Left hindlimb (tissue), 1 donor: ENCODE measurements at places on chromosomes 3 and 15.
A peak's percentile ranks its signal among the peaks of the same experiment; 100 is the strongest.

DNA sequence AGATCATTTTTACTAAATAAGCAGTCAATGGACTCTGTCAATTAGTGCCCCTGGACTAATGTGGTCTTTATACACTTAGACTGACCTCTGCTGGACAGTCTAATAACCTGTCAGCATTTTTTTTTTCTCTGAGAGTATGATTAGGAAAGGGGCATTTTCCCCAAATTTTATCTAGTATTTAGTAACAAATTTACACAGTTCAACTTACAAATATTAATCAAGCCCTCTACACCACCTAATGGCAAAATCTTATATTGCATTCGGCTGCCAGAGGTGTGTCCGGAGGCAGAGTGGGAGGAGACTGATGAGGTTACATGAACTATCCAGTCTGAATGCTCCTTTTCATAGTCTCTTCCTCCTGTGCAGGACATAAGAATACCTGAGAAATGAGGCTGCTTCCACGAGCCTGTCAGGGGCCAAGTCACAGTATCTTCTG is 36.0 kb upstream of the COLQ start:
- DNase-seq, result no peak

- DNase-seq, result peak; percentile 40
These were observed 645 bp upstream of the SLITRK3 start for GRCh38 chr3:165196577-165197480.

DNA sequence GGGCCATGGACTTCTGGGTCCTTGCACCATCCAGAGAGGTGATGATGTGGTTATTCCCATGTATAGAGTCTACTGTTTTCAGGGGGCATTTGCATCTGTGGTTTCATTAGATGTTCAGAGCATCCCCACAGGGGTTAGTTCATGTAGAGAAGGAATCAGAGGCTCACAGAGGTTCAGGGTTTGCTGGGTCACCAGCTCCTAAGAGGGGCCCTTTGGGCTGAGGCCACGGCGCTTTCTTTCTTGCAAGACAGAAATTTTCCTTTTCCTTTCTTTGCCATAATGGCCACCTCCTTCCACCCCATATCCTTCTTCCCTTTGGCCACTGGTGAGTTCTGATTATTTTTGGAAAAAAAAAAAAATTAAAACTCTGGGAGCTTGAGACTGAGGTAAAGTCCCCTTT is 62.3 kb downstream of the APBA2 start:
- no peak for DNase-seq

DNA sequence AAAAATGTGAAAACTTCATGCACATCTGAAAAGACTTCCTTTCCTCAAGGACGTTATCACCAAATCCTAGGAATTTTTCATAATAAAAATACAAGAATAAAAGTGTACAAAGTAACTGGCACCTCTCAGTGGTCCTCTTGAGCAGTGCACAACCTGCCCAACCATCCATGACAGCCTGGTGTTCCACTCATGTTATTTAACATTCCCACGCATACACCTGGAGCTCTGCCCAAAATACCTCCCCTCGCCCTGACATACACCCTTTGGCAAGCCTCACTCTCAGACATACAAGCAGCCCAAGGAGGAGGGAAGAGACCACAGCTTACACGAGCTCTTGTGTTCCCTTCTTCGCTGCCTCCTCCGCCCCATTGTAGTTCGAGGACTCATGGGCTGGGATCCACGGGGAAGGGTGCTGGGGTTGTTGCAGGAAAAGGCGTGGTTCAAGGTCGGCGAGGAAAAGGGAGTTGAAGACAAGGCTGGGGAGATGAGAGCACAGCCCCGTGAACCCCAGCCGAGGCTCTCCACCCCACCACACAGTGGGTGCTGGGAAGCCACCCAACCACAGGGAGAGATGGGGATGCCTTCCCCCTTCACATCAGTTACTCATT is 23.3 kb downstream of the GRIP2 start:
- no peak for DNase-seq

GRCh38 chr3:131540821-131541220 is 38.0 kb upstream of the MRPL3 start:
- DNase-seq, result no peak

GRCh38 chr3:94121161-94121560 is 58.3 kb downstream of the NSUN3 start:
- no peak for DNase-seq

DNA sequence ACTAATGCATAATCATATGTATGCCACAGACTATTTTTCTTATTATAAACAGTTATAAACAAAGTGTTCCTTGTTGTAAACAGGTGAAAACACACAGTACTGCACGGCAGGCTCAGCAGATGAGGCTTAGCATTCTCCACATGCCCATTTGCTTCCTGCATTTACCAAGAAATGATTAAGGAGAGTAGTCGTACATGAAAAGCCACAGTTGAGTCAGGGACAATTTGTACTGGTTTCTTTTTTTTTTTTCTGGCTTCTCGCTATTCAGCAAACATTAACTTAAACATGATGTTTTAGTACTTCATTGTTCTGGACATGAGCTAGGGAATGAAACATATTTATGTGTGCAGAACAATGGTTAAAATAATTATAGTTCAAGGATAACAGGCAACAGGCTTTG is 63.4 kb downstream of the GHSR start:
- no peak for DNase-seq

GRCh38 chr3:61315871-61316270 is 64.6 kb upstream of the FHIT start:
- peak; percentile 35 for DNase-seq

DNA sequence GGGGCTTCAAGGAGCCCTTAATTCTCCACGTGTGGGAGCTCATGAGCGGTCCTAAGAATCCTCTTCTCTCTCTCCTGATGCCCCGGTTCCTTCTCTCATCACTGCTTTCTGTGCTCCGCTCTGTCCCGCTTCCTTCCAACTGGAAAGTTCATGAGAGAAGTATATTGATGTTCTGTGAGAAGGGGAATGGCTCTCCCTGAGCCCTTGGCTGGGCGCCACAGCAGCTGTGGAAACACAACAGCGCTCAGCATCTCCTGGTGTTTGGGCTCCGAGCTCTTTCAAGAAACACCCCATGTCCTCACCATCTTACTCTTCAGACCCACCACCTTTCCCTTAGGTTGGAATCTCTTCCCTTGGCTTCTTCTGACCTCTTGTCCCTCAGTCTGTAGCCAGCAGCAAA is 161.7 kb downstream of the VGLL4 start:
- peak; percentile 80 for DNase-seq

DNA sequence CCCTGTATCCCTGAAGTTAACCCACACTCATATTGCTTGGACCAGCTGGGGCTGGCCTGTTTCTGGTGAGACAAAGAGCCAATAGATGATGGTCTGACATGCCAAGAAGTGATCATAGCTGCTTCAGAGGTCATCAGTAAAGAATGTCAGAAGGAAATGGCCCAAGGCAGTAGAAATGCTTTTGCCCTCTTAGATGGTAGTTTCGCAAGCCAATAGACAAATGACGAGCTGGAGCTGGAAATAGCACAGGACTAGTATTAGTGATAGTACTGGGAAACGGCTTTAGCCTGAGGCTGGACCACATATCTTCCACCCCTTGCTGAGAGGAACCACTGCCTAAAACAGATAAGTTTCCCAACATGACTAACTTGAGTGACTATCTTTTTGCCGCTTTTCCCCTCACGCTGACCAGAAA is 176.1 kb upstream of the THBS1 start:
- no peak for DNase-seq

- no peak for DNase-seq
These were observed 473.6 kb downstream of the ROBO2 start for GRCh38 chr3:77513542-77513941.

DNA sequence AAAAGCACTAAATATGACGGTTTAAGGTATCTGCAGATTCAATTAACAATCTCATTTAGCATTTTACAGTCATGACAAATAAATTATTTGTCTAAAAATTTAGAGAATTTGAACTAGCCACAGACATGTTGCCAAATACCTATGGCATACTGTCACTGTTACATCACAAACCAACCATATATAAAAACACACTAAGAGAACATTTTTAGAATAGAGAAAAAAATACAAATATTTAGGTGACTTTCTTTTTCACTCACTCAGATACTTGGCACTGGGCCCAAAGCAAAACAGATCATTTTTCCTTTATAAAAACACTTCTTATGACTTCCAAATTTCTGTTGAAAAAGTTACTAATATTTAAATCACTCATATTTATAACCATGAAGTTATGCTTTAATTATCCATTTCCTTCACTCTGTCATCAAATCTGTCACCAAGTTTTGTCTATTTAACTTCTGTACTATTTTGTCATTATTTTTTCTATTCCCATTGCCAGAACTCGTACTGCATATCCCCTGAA is 644.7 kb downstream of the OTOL1 start:
- no peak for DNase-seq

DNA sequence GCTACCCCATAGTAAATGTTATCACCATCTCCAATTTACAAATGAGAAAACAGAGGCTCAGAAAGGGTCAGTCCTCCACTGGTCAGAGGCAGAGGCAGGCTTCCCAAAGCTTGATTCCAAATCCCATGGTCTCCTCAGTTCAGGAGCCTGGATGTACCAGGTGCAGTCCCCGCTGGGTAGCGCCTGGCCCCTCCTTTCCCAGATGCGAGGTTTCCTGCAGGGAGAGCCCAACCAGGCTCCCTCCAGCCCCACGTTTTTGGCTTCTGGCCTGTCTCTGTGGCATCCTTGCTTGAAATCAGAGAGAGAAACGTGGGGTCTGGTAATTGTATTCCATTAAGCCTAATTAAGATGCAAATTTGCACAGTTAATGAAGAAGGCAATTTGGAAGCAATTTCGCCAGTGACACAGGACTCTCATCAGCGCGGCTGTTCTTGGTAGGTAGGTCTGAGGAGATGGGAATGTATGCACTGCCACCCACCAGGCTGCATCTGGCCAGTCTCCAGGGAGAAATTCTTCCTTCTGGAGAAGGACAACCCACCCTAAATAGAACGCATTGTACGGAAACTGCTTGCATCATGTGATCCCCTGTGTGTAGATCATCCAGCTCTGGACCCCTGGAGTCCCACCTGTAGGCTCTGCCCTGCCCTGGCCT is 50.5 kb downstream of the HRH1 start:
- no peak for DNase-seq
